ENCODE measurements at places on chromosomes 13 and 19. TPM values are rescaled to one million over a fixed set of nuclear protein-coding genes. Genes with fewer than 3 reads are reported as not detected.

The PRX gene
- polyA plus RNA-seq, result 0.68 TPM

The KIR3DL2 gene
- 0.30 TPM for polyA plus RNA-seq

The NRTN gene
- 2.2 TPM for polyA plus RNA-seq

DNA sequence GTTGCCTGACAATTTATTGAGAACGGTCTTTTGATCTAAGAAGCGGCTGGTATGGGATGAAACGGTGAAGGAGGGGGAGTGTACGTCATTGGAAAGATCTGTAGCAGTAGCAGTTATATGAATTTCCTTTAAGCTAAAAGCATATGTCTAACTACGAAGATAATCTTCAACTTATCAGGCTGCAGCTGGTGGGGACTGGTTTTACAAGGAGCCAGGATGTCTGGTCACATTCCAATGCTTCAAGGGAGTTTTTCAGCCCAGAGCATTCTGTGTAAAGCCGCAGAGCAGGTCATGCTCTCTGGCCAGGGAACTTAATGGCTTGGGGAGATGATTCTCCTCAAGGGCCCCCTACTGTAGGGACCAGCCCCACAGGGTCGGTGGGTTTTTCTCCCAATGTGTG is 29.2 kb downstream of the CLEC4M start:
- DNase-seq, result no peak

DNA sequence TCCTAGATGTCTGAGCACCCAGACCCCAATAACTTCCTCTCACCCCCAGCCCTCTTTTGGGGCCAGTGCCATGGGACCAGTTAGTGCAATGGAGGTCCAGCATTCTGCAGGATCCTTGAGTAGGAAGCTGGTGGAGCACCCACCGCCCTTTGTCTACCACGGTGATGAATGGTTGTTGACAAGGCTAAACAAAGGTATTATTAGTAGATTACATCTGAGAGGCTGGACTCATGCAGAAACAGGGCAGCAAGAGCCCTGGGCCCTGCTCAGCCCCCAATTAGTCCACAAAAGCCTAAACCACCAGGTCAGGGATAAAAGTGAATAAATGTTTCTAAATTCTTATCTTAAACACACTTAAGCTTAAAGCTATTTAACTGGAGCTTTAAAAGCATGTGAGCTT is 196.5 kb upstream of the TSHZ3 start:
- no peak for DNase-seq

The IL11 gene
- polyA plus RNA-seq, result 0.13 TPM

DNA sequence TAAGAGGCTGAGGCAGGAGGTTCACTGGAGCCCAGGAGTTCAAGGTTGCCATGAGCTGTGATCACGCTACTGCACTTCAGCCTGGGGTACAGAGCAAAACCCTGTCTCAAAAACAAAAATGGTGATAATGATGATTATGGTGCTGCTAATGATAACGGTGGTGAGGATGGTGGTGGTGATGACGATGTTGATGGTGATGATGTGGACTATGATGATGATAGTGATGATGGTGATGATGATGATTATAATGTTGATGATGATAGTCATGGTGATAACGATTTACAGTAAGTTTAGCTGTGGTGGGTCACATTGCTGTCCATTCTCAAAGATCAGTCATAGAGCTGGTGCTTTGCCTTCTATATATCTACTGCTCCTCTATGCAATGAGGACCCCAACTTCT is 1340.6 kb downstream of the UQCRFS1 start:
- DNase-seq, result no peak

- DNase-seq, result no peak
Observed at GRCh38 chr19:4488496-4488895, 16.4 kb downstream of the HDGFL2 start.

- no peak for DNase-seq
Observed at GRCh38 chr13:83547043-83547442, 335.2 kb downstream of the SLITRK1 start.

GRCh38 chr13:49370371-49370770 is 73.5 kb downstream of the CAB39L start:
- no peak for DNase-seq

DNA sequence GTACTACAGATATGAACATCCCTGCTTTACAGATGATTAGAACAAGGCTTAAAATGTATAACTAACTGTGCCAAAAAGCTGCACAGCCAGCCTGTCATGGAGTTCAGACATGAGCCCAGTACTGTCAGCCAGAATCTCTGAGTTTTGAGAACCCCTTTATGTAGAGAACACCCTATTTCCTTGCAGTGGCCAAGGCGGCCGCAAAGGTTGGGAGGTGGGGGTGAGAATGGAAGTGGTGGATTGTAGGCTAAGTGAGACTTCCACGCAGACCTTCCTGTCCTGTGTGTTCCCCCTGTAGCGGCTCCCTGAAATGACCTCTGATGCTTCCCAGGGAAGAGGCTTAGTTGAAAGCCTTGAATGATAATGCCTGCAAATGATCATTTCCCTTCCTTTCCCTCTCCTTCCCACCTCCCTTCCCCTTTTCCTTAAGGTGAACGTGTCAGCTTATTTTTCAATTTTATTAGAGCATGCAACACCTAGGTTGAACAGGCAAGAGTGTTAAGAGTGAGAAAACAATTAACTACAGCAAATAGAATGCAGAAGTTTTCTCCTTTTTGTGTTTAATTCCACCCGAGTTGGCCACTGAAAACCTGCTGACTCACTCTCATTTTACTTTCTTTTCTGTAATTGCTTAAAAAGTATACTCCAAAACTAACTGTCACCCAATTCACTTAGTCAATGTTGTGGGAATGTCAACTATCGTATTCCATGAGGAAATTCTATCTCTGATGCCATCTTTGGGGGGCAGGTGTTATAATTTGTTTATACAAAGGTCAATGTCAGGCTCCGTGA is 167.0 kb upstream of the EDNRB start:
- no peak for DNase-seq

The ANKRD10 gene
- 196 TPM for polyA plus RNA-seq

The CPT1C gene
- 0.19 TPM for polyA plus RNA-seq

The ALOX5AP gene
- 81.4 TPM for polyA plus RNA-seq

The MAP4K1 gene
- 232 TPM for polyA plus RNA-seq

GRCh38 chr13:75495938-75496337 is 14.0 kb upstream of the TBC1D4 start:
- no peak for DNase-seq

DNA sequence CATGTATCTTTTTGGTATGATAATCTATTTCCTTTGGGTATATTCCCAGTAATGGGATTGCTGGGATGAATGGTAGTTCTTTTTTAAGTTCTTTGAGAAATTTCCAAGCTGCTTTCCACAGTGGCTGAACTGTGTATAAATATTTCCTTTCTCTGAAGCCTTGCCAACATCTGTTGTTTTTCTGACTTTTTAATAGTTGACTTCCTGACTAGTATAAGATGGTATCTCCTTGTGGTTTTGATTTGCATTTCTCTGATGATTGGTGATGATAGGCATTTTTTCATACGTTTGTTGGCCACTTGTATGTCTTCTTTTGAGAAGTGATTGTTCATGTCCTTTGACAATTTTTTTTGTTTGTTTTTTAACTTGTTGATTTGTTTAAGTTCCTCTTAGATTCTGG is 61.6 kb upstream of the PCDH17 start:
- DNase-seq, result no peak

DNA sequence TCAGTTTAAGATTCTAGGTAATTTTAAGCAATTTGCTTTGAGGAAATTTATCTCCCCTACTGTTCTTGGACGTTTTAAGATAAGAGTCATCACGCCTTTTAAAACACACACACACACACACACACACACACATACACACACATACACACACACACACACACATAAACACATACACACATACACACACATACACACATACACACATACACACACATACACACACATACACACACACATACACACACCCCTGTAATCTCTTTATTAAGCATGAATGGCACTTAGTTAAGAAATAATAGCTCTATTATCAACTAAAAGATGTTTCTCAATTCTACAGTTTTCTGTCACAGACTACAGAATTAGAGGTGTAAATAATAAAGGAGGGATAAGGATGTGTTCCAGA is 49.2 kb downstream of the EFNB2 start:
- DNase-seq, result no peak

- no peak for DNase-seq
Observed at GRCh38 chr19:14434543-14435319, 1.6 kb downstream of the PKN1 start.

The IL4I1 gene
- 0.71 TPM for polyA plus RNA-seq

GRCh38 chr13:110913322-110914080 is 1.4 kb downstream of the ANKRD10 start:
- peak; percentile 51 for DNase-seq

GRCh38 chr13:86877441-86877840 is 793.7 kb upstream of the SLITRK5 start:
- DNase-seq, result no peak

GRCh38 chr19:1683869-1684572 is 31.6 kb upstream of the TCF3 start:
- no peak for DNase-seq

DNA sequence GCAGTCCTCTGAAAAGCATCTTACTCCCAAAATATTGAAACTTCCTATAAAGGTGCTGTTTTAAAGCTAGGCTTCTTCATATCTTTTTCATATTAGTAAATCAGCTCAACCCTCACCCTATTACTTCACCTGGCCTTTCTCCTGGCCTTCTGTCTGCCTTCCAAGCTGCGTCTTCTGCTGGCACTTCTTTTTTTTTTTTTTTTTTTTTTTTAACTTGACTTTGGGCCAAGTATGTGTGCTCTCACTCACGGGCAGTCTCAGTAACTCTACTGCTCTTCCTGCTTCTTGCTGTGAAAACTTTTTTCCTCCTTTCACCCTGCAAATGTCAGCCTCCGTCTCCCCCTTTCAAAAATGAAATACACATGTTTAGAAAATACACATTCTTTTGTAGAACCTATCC is 41.2 kb upstream of the KCTD4 start:
- no peak for DNase-seq

The FXYD1 gene
- 3.1 TPM for polyA plus RNA-seq

The SMARCA4 gene
- polyA plus RNA-seq, result 44.9 TPM

GRCh38 chr19:9934132-9934950 is 2.0 kb downstream of the OLFM2 start:
- peak; percentile 84 for DNase-seq

GRCh38 chr19:29579308-29579910 is 26.7 kb upstream of the POP4 start:
- DNase-seq, result no peak

The TMEM255B gene
- polyA plus RNA-seq, result 0.63 TPM

GRCh38 chr19:17767559-17767958 is 16.3 kb downstream of the FCHO1 start:
- DNase-seq, result no peak

DNA sequence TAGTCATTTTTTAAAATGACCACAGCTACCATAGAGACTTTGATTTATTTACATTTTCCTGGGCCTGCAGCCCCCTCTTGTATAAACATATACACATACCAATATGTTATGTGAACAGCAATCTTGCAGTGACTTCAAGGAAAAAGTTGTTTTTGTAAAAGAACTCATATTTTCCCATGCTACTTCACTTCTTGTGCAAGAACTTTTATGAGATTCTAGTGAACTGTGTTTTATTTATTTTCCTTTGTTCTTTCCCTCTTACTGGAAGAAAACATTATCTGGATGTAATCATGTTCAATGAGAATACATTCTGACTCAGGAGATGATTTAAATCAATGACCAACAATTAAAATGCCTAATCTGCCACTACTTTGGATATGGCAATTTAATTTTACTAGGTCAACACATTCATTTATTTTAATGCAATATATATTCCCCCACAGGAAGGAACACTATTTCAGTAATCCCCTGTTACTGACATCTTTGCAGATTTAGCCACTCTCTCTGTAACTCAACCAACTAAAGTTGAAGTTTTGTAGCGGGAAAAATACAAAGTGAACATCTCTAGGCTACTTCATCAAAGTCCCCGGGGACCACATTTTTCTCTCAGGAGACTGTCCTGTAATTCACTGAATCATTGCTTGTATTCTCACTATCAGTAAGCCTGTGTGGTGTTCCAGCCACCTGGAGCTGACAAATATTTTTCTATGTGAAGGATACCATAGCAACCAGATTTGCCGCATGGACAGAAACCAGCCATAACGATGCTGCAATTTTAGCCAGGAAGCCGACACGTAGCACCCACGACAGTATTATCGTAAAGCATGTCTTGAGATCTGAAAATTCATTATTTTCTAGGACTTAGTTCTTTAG is 90.5 kb downstream of the STARD13 start:
- no peak for DNase-seq

DNA sequence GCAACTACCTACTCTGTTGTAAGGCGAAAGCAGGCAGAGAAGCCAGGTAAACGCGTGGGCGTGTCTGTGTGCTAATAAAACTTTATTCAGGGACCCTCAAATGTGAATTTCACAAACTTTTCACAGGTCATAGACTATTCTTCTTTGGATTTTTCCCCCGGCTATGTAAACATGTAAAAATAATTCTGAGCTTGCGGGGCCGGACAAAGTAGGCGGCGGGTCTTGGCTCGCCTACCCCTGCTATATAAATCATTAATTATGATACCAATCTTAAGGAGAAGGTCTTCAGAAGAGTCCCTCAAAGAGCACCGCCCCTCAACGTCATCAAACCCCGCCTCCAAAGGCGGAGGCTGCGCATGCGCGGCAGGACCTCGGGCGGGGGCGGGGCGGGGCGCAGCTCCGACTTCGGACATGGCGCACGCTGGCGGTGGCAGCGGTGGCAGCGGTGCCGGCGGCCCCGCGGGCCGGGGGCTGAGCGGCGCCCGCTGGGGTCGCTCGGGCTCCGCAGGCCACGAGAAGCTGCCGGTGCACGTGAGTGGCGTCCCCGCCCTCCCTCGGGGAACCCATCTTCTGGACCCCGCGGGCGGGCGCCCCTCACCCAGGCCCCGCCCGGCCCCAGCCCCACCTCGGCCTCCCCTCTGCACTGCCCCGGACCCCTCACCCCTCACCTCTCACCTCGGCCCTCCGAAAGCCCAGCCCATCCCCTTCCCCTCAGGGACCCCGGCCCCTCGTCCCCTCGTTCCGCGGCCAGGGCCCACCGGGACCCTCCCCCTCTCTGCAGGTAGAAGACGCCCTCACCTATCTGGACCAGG is at the start of gene SIN3B:
Gene SIN3B (plus strand): TSS at position 389 of the 812 bp plus-strand sequence. CDS start 23 bp downstream, at position 412.
- DNase-seq, result peak; percentile 97

GRCh38 chr19:29324717-29325116 is 111.8 kb upstream of the UQCRFS1 start:
- no peak for DNase-seq
